Activated T-helper 1 cell treated with Interleukin-2 at 50 U/mL for 16 hours (primary cell): ENCODE measurements at places on chromosomes 16 and 17.

DNA sequence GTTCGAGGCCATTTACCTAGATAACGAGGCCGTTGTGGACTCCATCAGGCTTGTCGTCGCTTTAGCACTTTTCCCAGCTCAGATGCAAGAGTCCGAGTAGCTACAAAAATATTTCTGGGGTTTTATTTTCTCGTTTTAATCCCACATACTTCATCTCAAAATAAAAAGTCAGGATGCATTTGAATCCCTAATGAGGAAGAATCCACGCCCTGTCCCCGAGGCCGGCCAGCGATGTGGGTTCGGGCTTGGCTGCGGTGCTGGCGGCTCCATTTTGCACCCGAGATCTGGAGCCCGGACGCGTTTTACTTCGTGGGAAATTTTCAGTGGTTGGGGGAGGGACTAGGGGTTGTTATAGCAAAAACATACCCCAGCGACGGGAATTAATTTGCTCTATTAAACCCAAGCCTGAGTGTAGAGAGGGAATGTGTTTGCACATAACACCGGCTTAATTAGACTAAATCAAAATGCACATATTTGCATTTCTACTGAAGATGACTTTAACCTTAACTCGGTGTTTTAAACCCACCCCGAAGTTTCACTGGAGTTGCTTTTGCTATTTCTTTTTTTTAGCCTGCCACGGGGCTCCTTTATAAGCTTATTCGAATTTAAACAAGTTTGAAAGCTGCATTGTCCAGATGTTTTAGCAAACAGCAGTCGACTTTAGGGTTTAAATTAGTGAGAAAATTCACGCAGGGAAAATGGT lies 4.8 kb downstream of the IRX5 start:
- DNase-seq = no peak

- no peak for DNase-seq
Measured at GRCh38 chr17:57899822-57900221, 50.0 kb upstream of the MRPS23 start.

DNA sequence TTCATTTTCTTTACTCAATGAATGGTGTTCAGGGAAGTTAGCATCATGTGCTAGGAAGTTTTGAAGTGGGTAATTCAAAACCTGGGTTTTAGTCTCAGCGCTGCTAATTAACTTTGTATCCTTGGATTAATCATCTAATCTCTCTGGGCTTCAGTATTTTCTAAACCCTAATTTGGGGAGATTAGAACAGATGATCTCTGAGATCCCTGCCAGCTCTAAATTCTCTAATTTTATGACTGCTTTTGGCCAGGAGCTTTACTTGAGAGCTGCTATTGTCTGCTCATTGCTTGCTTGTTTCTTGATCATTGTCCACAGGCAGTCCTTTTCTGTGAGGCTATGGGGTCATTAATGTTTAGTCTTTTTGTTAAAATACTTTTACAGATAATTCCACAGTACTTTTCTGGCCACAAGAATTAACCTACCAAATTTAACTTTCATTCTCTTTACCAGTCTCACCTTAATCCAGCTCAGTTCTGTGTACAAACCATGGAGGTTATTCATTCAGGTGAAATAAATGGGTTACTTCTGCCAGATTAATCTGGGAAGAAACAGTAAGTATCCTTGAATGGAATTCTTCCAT lies 28.4 kb upstream of the VWA3A start:
- no peak for DNase-seq

DNA sequence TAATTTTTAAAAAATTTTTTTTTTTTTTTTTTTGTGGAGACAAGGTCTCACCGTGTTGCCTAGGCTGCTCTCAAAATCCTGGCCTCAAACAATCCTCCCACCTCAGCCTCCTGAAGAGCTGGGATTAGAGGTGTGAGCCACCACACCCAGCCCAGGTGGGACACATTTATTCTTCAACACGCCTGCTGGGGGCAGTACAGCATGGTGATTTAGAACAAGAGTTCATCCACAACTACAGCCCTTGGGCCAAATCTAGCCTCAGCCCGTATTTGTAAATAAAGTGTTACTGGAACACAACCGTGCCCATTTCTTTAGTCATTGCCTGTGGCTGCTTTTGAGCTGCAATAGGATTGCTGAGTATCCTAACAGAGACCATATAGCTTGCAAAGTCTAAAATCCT lies 92.8 kb downstream of the KATNIP start:
- no peak for DNase-seq

GRCh38 chr16:86577314-86577971 lies 906 bp upstream of the FOXL1 start:
- DNase-seq = no peak

DNA sequence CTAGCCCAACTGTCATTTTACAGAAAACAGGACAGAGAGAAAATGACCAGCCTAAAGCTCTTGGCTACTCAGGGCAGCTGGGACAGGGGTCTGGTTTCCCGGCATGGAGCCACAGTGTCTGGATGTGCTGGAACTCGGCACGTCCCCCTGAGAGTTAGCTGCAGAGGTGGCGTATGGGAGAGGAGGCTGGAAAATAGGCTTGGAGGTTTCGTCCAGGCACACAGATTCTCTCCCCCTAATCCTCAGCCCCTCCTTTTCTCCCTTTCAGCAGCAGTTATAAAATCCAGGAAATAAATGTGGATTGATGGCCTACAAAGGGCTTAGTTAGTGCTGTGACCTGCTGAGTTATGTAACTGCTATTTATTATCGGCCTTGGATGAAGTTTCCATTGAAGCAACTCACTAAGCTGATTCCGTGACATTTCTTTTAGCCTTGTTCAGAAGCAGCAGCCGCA lies 89.5 kb upstream of the TOB1 start:
- no peak for DNase-seq

DNA sequence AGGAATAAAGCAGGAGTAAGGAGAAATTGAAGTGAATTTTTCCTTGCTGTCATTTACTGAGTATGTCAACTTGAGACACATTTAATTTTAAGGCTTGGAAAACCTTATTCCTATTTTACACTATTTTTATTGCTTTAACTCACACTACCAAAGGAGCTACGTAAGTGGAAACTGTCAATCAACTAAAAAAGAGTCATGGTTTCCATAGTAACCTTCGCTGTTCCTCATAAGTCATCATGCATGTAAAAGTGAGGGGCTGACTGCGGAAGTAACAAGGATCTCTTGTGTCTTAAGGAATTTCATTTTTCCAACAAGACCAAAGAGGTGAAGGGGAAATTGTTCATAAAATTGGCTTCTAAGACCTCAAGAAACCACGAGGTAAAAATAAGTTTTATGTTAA lies 516.2 kb upstream of the CA10 start:
- DNase-seq = no peak

DNA sequence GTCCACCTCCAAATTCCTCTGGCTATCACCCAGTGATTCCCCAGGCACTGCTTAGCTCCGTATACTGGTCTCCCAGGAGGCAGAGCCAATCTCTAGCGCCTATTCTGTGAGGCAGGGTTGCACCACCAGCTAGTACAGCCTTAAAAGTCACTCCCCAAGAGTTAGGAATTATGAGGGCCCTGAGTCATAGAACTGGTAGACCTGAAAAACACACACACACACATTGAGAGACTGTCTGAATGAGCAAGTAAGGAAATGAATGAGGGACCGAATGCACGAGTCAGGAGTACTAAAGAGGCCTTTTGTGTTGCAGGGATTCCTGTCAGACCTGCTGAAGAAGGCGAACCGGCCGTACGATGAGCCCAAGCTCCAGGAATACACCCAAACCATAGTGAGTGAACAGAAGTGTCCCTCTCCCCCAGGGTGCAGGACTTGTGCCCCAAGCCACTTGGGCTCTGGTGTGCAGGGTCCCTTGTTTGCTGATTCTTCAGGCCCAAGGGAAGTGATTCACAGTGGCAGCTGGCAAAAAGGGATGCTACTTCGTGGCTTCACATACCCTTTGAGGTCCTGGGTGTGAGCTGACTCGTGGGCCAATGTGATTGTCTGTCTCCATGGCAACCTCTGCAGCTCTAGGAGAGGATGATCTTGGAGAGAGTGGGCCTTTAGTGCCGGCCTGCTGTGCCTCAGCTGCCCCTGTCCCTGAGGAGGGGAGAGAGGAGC lies 24.7 kb downstream of the CALB2 start:
- no peak for DNase-seq

DNA sequence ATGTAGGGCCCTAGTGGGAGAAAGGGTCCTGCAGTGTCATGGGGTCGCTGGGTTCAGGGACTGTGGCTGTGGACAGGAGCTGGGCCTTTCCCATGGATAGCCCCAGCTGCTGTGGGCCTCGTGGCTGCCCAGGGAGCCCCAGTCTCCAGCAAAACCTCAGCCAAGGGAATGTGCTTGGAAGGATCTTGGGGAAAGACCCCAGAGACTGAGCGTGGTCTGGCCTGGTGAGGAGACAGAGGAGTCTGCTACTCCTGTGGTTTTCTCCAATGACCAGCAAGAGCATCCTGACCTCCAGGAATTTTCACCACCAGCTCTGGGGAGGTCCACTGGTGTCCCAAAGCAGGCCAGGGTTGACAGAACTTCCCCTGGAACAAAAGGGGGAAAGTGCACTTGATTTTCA lies 42.3 kb downstream of the RNF112 start:
- no peak for DNase-seq

GRCh38 chr17:67509390-67510287 lies 132.6 kb downstream of the PITPNC1 start:
- no peak for DNase-seq
